Neural crest cell (in vitro differentiated cells): ENCODE measurements at places on chromosomes 5 and 9.
A peak's percentile ranks its signal among the peaks of the same experiment; 100 is the strongest.

- DNase-seq = no peak
- H3K27me3 ChIP-seq = peaks cover 3% of the 10 kb centered on the region
- no peak overlapping the region for H3K4me3 ChIP-seq
- H3K4me1 ChIP-seq = peaks cover 6% of the 10 kb centered on the region
- no peak overlapping the region for H3K27ac ChIP-seq
Measured at GRCh38 chr5:3359642-3360041, 236.0 kb upstream of the IRX1 start.

DNA sequence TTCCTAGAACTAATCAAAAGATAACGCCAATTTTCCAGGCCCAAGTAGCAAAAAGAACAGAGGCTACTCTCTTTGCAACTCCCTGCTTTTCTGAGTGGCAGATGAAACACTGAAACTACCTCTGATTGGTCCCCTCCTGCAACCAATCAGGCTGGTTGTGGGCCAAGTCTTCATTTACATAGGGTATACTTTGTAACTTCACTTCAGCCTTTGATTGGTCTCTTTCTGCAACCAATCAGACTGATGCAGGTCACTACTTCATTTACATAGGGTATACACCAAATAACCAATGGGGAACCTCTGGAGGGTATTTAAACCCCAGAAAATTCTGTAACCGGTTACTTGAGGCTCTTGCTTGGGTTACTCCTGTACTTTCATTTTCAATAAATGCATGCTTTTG lies 289.6 kb downstream of the MED10 start:
- H3K27me3 ChIP-seq = no peaks in the 10 kb centered on the region
- H3K27ac ChIP-seq = no peak overlapping the region
- H3K4me1 ChIP-seq = no peaks in the 10 kb centered on the region
- DNase-seq = no peak

DNA sequence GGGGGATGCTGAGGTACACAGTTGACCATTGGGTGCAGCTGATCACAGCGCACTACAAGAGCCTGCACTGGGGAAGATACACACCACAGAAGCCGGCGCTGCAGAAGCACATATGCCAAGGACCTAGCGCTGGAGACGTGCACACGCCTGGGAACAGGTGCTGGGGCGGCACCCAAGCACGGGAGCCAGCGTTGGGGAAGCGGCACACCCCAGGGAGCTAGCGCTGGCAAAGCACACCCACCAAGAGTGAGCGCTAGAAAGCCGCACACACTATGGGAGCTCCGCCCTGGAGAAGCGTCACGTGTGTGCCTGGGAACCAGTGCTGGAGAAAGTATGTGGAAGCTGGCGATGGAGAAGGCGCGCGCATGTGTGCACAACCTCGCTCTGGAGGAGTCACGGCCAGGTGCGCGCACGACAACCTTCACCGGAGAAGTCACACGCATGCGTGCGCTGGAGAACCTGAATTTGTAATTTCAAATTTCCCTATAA lies 4.5 kb downstream of the FANCC start:
- H3K4me3 ChIP-seq = peak overlapping the region; percentile 87
- H3K4me1 ChIP-seq = peaks cover 46% of the 10 kb centered on the region
- no peaks in the 10 kb centered on the region for H3K27me3 ChIP-seq

DNA sequence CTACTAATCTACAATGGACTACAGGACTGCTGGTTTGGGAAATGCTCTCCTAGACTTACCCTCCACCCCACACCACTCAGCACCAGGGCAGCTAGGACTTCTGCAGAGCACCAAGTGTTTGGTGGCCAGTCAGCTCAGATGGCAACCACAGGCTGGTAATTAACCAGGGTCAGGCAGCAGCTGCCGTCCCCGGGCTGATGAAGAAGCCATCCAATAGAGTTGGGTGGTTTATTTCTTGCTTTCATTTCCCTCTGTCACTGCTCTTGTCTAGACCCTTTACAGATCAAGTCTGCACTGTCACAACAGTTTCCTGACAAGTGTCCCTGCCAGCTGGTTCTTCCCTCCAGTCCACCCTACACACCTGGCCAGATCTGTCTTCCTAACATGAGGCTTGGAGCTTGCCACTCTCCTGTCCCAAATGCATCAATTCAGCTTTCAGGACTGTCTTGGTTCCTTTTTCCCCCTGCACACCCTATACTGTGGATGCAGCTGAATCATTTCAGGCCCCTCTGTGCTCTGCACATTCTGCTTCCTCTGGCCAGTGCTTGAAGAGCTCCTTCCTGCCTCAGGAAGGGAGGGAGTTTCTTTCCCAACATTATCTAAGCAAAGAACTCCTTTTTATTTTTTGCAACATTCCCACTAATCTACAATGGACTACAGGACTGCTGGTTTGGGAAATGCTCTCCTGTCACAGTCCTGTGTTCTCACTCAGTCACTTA lies 30.2 kb upstream of the HSPA9 start:
- no peaks in the 10 kb centered on the region for H3K27me3 ChIP-seq
- no peak overlapping the region for H3K27ac ChIP-seq
- no peak for DNase-seq
- H3K4me1 ChIP-seq = peaks cover 51% of the 10 kb centered on the region
- H3K36me3 ChIP-seq = no peaks in the 10 kb centered on the region

GRCh38 chr9:995781-996180 lies 19.3 kb downstream of the DMRT3 start:
- H3K27ac ChIP-seq = no peak overlapping the region
- peaks cover 66% of the 10 kb centered on the region for H3K27me3 ChIP-seq

DNA sequence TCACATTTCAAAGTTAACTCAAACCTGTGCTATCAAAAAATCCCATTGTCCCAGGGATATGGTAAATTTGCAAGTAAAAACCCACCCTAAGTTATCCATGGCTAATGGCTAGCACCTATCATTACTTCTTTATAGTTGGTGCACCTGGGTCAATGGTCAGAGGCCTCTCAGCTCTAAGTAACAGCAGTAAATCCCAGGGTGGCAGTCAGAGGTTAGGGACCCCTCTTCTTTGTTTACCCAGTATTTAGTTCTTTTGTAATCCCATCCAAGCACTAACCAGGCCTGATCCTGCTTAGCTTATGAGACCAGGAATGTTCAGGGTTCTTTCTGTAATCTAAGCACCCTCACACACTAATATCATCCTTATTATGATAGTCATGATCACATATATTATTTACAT lies 52.1 kb upstream of the WWC1 start:
- peaks cover 2% of the 10 kb centered on the region for H3K36me3 ChIP-seq
- no peak overlapping the region for H3K27ac ChIP-seq
- H3K4me3 ChIP-seq = no peak overlapping the region
- no peaks in the 10 kb centered on the region for H3K27me3 ChIP-seq
- no peak for DNase-seq

- no peak overlapping the region for H3K4me3 ChIP-seq
- H3K27ac ChIP-seq = no peak overlapping the region
- no peak for DNase-seq
- H3K36me3 ChIP-seq = no peaks in the 10 kb centered on the region
- no peaks in the 10 kb centered on the region for H3K27me3 ChIP-seq
- H3K4me1 ChIP-seq = no peaks in the 10 kb centered on the region
Measured at GRCh38 chr9:103301051-103301450, 305.9 kb downstream of the CYLC2 start.

GRCh38 chr5:6522331-6522730 lies 73.7 kb downstream of the UBE2QL1 start:
- no peaks in the 10 kb centered on the region for H3K36me3 ChIP-seq
- peaks cover 5% of the 10 kb centered on the region for H3K4me1 ChIP-seq
- H3K4me3 ChIP-seq = no peak overlapping the region

GRCh38 chr9:126682113-126682810 lies 68.5 kb downstream of the LMX1B start:
- H3K4me3 ChIP-seq = peak overlapping the region; percentile 29
- no peaks in the 10 kb centered on the region for H3K36me3 ChIP-seq
- H3K27ac ChIP-seq = no peak overlapping the region
